ENCODE measurements at places on chromosomes 13 and 19. TPM values are rescaled to one million over a fixed set of nuclear protein-coding genes. Genes with fewer than 3 reads are reported as not detected.

KLK6 gene
- not detected for total RNA-seq

KIR3DL1 gene
- 0.23 TPM for total RNA-seq

CEACAM7 gene
- total RNA-seq: not detected

OR4F17 gene
- total RNA-seq: not detected

PLPP2 gene
- 0.95 TPM for total RNA-seq

ZNF223 gene
- 0.60 TPM for total RNA-seq

FRY gene
- total RNA-seq: 6.9 TPM

All from activated naive CD4-positive, alpha-beta T cell treated with anti-CD3 and anti-CD28 coated beads, Interleukin-2, amount 50 U/mL, for 72 hours (primary cell).